ENCODE measurements at places on chromosomes 12 and 14.

GRCh38 chr12:13117029-13117428 is 13.6 kb upstream of the GSG1 start:
- DNase-seq, result no peak

- no peak for DNase-seq
Observed at GRCh38 chr14:33553706-33554278, 397.1 kb downstream of the EGLN3 start.

DNA sequence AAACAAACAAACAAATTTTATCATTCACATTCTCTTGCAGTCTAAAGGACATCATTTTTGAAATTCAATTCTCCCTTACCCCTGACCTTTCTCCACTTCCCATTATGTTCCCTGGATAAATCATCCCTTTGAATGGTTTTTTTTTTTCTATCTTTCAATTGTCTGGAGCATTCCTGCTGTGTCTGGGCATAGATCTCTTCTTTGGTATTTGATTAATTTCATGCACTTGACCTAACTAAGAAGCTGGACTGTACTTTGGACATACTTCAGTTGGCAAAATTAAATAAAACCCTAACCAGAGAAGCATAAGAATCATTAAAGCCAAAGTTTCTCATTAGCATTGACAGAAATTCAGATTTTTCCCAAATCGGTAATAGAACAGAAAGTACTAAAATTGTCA is 163.6 kb upstream of the BMP4 start:
- DNase-seq, result no peak

GRCh38 chr14:22152903-22153302 is 436.1 kb downstream of the DAD1 start:
- no peak for DNase-seq

GRCh38 chr14:77040741-77041653 is 12.5 kb upstream of the IRF2BPL start:
- peak; percentile 55 for DNase-seq

GRCh38 chr12:129635021-129635685 is 268.7 kb downstream of the TMEM132D start:
- DNase-seq, result no peak

GRCh38 chr12:100026241-100026640 is 41.5 kb upstream of the ANKS1B start:
- no peak for DNase-seq

DNA sequence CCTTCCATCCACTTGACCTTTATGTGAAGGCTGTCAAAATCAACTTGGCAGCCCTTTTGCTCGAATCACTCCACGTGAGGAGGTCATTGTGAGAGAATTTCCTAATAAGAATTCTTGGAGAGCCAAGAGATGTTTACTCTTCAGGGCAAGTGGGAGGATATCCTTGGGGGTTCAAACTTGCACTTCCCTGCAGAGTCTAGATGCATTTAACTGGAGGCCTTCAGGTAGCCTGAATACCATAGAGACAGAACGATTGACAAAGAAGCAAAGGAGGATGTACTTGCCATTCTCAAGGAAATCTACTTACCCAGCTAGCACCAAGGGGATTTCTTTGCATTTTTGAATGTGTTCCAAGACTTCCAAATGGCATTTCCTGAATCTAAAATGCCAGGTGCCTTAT is 1702.6 kb upstream of the FLRT2 start:
- no peak for DNase-seq

DNA sequence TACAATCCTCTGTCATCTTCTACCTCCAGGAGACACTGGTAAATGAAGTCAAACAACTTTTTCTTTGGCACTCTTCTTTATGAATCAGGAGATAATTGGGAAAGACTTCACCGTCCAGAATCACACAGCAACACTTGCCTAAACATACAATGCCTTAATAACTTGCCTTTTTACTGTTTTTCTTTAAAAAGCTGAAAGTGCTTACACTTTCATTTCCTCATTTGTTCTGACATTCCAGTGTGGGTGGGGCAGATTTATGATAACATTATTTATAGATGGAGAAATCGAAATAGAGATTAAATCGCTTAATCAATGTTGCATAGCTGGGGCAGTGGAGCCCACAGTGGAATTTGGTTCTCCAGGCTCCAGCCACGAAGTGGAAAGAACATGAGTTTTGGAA is 2.8 kb upstream of the FRS2 start:
- DNase-seq, result no peak

DNA sequence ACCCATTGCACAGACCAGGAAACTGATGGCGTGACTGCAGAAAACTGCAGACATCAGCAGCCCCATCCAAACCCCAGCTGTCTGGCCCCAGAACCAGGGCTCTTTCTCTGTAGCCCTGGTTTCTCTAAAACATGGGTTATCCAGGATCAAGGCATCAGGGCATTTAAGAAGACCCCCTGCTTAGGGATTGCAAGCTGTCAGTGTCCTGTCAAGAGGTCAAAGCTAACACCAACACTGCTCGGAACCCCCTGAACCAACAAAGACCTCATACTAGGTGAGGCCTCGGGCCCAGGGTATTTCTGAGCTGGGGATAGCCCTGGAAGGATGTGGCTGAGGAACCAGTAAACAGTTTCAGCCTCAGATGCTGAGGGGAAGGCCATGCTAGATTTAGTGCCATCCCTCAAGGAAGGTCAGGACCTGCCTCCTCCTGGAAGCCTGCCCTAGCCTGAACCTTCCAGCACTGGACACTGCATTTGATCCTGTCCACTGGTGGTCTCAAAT is 39.2 kb downstream of the BCL11B start:
- DNase-seq, result no peak

- DNase-seq, result no peak
Observed at GRCh38 chr12:85280165-85280983, at the start of gene ALX1. Gene ALX1, plus strand, starts transcription at chr12:85280220. Its CDS starts 42 bp downstream, at chr12:85280262.

DNA sequence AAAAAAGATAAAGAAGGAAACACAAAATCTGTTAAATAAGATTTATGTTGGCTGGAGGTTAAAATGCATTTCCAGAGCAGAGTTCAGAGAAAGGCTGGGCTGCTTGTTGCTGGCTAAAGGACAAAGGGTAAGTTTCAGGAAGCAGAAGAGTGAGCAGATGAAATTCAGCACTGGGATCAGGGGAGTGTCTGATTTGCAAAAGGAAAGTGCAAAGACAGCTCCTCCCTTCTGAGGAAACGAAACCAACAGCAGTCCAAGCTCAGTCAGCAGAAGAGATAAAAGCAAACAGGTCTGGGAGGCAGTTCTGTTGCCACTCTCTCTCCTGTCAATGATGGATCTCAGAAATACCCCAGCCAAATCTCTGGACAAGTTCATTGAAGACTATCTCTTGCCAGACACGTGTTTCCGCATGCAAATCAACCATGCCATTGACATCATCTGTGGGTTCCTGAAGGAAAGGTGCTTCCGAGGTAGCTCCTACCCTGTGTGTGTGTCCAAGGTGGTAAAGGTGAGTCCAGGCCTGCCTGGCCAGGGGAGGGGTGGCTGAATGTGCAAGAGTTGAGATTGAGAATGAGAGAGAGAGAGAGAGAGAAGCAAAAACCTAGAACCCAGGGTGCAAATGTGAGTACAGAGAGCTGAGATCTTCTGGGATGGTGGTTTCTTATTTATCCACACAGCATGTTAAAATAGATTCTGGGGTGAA is at the start of gene OAS1:
TSS of gene OAS1 (plus strand) at position 251 of the 703 bp plus-strand sequence. CDS start at position 329, 78 bp downstream.
- peak; percentile 38 for DNase-seq

DNA sequence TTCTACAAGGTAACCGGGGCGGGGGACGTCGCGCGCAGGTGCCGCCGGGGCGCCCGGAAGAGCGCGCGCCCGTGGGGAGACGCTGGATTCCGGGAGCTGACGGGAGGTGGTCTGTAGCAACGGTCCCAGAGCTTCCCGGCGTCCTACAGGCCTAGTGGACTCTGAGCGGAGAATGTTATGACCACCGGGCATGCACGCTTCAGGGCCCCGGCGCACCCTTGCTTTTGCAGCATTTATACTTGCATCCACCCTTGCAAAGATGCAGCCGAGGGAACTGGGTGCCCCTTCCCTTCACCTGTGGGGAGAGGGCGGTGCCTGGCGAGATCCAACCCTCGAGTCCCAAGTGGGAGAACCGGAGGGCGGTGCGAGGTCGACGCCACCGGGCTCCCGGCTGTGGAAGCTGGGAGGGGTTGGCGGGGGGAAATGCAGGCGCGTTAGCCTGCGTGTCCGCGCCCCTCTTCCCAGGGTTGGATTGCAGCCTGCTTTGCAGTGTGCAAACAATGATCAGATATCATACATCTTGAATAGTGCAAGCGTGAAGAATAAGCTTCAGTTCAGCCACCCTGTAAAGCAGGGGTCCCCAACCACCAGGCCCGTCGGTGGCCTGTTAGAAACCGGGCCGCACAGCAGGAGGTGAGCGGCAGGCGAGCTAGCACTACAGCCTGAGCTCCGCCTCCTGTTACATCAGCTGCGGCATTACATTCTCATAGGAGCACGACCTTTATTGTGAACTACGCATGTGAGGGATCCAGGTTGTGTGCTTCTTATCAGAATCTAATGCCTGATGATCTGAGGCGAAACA is 576 bp downstream of the ERP29 start:
- DNase-seq, result peak; percentile 36

DNA sequence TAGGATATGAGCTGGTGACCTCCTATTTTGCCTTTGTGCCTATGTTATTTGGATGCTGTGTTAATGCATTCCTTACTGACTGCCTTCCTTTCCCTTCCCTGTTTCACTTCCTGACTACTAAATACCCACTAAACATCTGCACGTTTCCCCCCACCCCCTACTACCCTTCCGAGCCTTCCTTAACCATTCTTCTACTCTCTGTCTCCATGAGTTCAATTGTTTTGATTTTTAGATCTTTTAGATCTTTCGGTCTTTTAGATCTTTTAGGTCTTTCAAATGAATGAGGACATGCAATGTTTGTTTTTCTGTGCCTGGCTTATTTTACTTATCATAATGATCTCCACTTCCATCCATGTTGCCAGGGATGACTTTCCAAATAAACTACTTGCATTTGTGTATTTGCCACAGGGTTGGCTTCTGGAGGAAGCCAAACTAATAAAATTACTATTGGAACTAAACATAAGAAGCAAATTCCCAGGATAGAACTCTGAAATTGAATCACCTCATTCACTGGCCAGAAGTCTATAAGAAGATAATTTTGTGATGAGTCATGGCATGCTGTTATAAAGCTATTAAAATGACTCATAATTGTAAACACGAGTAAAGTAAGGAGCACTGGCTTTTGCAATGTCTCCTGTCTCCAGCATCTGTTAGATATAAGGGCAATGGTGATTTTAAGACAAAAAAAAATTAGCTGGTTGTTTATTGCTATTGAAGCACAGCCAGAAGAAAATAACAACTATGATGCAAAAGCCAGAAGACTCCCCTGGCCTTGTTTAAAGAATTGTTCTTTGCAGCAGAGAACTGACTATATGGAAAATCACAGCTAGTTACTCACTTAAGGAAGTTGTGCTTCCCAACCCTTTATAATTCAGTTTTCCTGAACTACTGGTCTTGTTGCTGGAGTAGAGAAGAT is 586.3 kb downstream of the LRFN5 start:
- DNase-seq, result peak; percentile 61

- DNase-seq, result no peak
Observed at GRCh38 chr14:105195522-105196264, 14.6 kb upstream of the NUDT14 start.

DNA sequence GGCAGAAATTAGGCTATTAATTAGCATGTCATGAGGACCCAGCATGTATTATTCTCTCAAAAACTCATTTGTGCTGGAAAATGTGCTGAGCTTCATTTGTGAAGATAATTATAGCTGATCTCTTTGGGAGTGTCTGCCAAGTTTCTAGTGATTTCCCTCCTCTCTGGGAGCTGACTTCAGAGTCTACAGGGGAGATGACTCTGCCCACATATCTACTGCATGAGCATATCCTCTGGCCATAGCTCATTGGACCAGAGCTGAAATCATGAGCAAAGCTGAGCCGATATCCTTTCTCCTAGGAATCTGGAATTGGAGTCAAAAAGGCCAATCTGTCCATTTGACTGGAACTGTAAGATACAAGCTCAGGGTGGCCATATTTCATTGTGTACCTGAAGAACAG is 5.9 kb downstream of the CCDC198 start:
- DNase-seq, result peak; percentile 12

GRCh38 chr12:125983094-125983783 is 918.0 kb downstream of the AACS start:
- DNase-seq, result no peak

GRCh38 chr12:69024413-69024812 is 91.4 kb upstream of the CPM start:
- no peak for DNase-seq

DNA sequence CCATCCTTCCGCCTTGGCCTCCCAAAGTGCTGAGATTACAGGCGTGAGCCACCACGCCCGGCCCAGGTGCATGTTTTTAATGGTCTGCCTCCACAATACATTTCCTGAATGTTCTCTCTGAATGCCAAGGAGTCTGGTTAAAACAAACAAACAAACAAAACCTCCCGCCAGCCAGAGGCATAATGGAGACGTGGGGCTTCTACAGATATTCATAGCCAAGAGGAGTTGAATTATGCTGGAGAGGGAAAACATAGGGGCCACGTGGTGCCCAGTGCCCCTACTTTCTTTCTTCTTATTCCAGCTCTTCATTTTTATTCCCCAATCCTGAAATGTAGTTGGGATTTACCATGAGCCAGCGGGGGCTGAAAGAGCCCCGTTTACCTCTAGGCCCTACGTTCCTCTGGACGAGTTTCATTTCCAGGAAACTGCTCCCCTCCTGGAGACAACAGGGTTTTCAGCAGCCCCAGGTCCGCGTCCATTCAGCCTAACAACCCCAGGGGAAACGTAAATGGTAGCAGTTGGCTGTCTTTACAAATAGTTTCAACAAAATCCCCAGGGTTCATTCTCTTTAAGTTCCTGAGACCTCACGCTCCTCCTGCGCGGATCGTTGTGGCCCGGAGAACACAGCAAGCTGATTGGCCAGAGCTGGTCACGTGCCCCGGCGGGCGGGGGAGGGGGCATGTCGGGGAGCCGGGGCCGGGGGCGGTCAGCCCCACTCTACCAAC is 108.5 kb upstream of the ESRRB start:
- peak; percentile 76 for DNase-seq

GRCh38 chr12:45273717-45274271 is 57.9 kb downstream of the ANO6 start:
- DNase-seq, result peak; percentile 80

DNA sequence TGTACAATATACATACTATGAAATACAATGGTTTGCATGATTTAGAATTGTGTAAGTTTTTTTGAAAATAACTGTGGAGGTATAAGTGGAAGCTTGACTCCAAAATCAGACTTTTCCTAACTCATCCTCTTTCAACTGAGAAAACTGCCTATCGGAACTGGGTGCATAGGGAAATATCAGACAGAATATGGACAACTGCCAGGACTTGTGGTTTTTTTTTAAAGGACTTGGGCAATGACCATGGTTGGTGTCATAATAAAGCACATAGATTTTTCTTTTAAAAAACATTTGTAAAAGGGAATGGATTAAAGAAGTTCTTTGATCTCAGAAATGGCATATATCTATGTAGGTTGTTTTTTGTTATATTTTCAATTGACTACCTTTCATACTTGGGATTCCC is 53.3 kb upstream of the LRRK2 start:
- DNase-seq, result no peak

Measured in AG08396 (cell line).